ENCODE measurements at places on chromosomes 1 and 21.

DNA sequence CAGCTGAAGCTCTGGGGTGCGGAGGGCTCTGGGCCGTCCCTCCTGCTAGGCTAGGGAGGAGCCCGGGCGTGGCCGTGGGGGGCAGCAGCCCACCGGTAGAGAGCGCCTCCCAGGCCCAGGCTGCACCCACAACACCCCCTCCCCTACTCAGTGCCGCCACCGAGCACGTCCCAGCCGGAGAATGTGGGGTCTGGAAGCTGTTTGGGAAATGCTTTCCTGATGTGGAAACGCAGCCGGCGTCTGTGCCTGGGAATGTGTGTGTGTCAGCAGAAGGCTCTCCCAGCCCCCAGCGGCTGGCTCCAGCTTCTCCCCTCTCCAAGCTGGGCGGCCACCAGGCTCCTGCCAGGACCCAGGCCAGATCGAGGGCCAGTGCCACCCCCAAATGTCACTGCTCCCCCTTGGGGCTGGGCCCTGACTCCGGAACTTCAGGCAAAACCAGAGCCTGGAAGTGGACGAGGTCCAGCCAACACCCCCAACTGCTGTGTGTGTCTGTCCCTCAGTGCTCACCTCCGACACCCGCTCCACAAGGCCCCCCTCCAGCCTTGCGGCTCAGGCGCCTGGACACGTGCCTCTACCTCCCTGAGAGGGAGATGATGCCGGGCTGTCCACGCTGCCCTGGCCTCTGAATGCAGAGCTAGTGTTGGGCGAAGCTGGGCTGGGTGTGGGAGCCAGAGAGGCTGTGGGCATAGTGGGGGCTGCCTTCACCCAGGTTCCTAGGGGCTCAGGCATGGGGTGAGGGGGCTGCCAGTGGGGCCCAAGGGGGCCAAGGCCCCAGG, 74.7 kb downstream of the MEGF6 start:
- DNase-seq, result no peak

DNA sequence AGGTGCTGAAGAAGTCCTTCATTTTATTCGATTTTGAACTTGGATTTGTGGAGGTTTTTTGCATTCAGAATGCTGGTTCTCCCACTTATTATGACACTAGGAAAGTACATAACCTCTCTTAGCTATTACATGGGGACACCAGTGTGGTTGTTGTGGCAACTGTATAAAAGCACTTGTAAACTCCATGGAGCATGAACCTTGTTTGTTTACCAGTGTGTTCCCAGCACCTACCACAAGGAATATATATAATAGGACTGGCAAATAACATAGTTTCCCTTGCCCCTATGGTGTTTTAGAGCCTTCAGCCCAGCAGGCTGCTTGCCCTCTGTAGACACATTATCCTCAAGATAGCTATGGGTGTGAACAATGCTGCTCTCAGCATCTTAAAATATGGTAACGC, 43.1 kb downstream of the RASSF5 start:
- no peak for DNase-seq

- no peak for DNase-seq
Measured at GRCh38 chr1:110921953-110922352, 41.8 kb downstream of the LRIF1 start.

- DNase-seq, result no peak
Measured at GRCh38 chr21:37711286-37711829, 204.9 kb downstream of the KCNJ6 start.

- no peak for DNase-seq
Measured at GRCh38 chr1:25194572-25195020, 37.7 kb downstream of the SYF2 start.

GRCh38 chr1:231626951-231627614, 493 bp downstream of the DISC1 start:
- peak; percentile 59 for DNase-seq

DNA sequence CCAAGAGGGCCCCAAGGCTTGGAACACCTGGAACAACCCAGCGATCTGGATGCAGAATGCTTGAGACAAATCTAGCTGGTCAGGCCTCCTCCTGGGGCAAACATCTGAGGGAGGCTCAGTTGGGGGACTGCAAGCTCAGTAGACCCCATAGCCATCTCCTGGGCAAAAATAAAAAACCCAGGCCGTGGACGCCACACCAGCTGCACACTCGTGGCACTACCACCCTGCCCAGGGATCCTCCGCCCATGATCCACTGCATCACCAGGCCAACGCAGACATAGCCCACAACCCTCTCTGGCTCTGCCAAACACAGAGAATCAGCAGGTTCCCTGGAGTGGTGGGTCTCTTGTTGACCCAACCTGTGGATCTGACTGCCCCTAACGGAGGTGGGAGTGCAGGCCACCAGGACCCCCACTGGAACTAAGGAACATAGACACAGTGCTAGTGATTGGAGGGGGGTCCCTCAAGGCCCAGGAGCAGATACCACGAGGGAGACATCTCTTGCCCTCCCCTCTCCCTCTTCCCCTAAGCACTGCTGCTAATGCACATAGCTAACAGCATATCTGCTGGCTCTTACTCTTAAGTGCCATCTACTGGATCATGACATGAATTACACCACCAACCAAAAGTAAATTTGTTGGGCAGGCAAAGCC, 147.2 kb downstream of the CHD1L start:
- DNase-seq, result peak; percentile 5

- no peak for DNase-seq
Measured at GRCh38 chr1:242426271-242426905, 98.1 kb downstream of the PLD5 start.

- DNase-seq, result no peak
Measured at GRCh38 chr21:41605934-41606285, 98.0 kb upstream of the TMPRSS2 start.

DNA sequence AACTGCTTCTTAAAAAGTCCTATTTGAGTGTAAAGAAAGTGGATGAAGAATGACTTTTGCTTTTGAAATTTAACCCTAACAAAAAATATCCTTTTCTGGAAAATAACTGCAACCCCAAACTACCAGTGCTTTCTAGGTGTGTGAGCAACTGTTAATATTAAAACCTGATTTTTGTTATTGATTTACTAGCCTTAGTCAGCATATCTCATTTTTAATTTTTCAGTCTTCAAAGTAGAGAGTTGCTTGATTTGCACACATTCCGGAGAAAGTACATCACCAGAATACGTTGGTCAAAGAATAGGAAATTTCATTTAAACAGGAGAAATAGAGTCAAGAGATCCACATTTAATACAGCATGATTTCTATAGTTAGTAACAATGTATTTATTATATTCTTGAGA, 141.8 kb upstream of the ADAMTS5 start:
- DNase-seq, result no peak

DNA sequence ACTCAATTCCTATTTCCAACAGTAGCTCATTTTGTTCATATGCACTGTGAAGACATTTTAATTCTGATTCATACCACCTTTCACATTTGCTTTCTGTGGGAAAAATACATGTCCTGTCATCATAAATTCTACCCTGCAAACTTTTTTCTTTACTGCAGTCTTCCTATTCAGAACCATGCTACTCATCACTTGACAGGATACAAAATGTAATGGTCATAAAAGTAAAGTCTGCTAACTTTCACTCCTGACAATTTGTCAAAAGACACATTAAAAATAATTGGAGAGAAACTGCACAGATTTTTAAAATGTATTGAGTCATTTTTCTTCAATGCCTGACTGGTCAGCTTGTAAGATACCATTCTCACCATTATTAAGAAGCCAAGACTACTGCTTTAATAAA, 1817.1 kb downstream of the BRINP3 start:
- no peak for DNase-seq

DNA sequence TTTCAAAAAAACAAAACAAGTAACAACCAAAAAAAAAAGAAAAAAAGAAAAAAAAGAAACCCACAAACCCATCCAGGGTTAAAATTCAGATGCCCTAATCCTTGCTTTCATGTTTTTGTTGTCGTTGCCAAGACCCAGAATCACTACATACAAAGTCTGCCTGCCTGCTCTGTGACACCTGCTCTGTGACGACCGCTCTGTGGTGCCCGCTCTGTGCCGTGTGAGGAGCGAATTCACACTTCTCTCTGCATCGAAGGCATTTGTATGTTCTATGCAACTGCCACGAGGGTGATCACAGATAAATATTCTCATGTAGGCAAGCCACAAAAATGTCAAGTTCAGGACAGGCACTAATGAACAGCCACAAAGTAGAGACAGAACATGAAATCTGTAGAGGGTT, 178.6 kb downstream of the SLC45A1 start:
- no peak for DNase-seq

DNA sequence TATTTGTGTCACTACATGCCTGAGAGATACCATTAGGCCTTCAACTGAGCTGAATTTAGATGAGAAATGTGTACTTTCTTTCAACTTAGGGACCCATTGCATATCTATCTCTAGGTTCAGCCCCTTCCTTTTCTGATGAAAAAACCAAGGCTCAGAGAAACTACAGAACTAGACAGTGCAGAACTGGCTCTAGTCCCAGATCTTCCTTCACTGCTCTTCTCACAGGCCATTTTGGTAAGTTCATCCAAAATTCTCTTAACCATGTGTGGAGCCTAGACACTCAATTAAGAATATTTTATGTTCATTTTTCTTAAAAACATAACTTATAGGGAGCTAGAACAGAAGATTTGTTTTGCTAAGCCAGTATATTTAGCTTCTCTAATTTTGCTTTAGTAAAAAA, 128.9 kb downstream of the ASTN1 start:
- no peak for DNase-seq

DNA sequence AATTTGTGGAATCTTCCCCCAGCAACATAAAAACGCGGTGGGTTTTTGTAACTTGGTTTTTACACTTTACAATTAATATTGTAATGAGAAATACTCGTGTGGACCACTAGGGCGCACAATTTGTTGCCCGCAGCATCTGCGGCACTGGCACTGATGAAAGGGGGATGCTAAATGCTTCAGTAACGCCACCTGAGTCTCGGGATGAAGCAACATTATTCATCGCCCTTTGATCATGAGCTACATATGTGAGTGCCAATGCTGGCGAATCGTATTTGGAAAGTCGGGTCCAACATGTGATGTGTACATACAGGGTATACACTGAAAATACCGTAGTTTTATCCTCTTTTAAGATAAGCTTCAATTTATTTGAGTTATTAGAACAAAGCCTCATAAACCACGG, 34.2 kb upstream of the COX20 start:
- peak; percentile 73 for DNase-seq

DNA sequence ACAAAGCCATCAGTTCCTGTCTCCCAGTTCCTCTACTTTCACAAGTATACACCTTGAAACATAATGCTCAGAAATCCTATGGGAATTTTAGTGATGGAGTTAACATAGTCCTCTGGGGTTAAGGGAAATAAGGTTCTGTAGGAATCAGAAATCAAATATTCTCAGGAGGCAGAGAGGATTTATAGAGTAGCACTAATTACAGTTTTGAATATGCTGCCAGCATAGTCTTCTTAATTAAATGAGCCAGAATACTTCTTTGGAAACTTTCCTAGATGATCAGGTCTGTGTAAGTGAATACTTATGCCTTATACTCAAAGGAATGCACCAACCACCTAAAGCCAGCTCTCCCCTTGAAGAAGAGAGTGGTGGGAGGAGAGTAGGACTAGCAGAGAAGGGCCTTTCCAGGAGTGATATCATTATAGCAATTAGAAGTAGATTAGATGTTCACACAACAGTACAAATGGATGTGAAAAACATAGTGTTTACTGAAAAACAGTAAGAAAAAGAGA, 31.4 kb upstream of the DIRAS3 start:
- DNase-seq, result no peak

GRCh38 chr1:246176126-246177024, 330.7 kb downstream of the SMYD3 start:
- no peak for DNase-seq

DNA sequence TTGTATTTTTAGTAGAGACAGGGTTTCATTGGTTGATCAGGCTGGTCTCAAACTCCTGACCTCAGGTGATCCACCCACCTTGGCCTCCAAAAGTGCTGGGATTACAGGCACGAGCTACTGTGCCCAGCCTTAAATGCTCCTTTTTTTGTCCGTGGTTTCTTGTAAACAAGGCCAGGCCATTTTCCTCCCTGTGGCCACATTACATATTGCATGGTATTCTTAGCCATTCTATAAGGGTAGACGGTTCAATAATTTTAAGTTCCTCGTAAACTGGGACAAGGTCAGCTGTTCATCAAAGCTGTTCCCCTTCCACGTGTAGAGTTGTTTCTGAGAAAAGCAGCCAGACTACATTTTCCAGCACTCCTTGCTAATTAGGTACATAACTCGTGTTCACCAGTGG, 10.3 kb upstream of the LUZP1 start:
- DNase-seq, result no peak

DNA sequence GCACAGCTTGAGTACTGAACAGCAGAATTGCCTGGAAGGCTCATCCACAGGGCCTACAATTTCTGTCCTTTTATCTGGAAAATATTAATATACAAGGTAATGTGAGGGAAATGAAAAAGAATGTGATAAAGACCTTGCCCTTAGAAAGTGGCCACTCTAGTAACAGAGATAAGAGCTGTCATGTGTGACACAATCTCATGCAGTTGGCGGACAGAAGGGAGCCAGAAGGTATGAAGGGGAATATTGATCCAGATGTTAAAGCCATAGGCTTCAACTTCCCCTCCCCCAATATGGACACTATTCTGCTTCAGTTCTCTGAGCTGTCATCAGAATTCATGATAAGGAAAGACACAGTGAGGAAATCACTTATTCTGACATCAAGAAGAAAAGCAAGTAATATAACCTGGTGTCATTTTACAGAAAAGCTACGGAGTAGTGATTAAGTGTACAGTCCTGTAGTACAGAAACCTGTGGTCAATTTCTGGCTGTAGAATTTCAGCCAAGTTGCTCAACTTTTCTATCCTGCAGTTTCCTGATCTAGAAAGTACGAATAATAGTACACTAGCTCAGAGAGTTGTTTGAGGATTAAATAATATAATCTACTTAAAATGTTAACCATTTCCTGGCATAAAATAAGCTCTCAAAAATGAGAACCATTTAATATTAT, 572.1 kb downstream of the DPYD start:
- no peak for DNase-seq

- DNase-seq, result peak; percentile 24
Measured at GRCh38 chr1:62841587-62842169, 57.7 kb downstream of the ATG4C start.

- DNase-seq, result no peak
Measured at GRCh38 chr1:216923601-216924000, 200.4 kb upstream of the ESRRG start.

DNA sequence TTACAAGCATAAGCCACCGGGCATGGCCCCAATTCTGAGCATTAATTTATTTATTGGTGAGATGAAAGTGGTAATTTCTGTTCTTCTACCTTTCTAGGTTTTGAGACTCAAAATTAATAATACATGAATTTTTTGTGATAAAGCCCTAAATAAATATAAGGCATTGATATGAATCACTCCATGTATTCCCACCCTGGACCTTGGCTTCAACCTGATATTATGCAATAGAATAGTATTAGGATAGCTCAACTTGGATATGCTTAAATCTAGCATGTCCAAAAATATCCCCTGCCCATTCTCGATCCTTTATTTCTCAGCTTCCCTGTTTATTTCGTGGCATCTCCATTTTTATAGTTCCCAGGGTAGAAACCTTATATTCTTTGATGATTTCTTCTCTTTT, 2.5 kb downstream of the AGL start:
- DNase-seq, result no peak

Data from CD4-positive, alpha-beta T cell treated with Interleukin-6 for 4 hours (primary cell).